ENCODE measurements at places on chromosomes 16 and 17.

DNA sequence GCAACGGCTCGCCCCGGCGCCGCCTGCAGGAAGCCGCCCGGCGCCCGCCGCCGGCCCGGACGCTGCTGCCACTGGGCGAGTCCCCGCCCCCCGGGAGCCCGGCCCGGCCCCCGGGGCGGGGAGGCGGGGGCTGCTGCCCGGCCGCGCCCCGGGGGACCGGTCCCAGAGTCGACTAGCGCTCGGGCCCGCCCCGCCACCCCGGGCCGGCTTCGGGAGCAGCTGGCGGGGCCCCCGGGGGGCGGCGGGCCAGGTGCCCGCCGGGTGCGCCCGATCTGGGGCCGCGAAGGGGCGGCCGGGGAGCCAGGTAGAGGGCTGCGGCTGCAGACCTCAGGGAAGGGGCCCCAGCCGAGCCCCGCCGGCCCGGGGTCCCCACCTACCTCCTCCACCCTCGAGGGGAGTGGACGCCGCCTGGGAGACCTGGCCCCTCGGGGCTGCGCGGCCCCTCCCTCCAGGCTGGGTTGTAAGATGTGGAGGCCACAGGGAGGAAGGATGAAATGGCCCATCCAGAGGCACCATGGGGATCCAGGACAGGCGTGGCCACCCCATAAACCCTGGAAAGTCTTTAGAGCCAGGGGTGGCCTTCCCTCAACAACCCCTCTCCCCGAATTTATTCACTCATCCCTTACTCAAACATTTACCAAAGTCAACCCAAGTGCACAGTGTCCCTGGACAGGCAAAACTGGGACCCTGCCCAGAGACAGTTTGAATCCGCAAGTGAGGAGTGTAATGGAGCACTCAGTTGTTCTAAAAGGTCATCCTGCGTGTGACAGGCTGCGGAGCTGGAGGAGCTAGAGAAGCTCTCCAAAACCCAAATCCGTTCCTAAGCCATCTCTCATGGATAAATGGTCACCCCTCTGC, at the start of gene CDYL2:
TSS of gene CDYL2 (minus strand) at position 73 of the 858 bp plus-strand sequence. CDS start 425 bp downstream, outside the sequence.
- peak; percentile 65 for DNase-seq

DNA sequence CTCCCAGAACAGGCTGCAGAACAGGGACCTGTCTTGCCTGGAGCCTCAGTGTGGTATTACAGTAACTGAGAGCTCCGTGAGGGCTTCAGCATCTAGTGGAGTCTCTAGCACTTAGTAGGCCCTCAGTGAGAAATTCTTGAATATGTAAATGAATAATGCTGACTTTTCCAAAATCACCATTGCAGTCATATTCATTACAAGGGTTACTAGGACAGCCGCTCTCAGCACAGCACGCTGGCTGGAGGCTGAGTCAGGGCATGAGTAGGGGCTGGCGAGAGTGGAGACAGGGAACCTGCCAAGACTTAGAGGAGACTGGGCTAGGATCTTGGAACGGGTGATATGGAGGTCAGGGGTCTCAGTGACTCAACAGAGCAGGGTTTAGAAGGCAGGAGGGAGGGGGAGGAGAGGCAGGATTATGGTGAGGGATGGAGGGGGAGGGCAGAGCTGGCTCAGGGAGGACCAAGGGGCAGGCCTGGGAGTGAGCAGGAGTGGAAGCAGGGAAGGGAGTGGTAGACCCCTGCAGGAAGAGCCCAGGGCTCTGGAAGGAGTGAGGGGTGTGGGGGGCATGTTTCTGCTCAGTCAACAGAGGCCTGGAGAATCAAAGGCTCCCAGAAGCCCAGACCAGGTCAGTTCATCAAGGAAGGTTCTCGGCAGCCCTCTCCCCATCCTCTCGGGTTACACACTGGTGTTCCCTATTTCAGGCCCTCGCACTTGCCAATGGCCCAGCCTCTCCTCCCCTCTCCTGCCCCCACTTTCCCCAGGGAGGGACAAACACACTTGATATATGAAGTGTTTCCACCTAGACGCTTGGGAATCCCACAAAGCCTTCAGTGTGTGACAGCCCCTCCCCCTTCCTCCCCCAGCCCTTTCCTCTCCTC, 42.3 kb downstream of the FZD2 start:
- no peak for DNase-seq

DNA sequence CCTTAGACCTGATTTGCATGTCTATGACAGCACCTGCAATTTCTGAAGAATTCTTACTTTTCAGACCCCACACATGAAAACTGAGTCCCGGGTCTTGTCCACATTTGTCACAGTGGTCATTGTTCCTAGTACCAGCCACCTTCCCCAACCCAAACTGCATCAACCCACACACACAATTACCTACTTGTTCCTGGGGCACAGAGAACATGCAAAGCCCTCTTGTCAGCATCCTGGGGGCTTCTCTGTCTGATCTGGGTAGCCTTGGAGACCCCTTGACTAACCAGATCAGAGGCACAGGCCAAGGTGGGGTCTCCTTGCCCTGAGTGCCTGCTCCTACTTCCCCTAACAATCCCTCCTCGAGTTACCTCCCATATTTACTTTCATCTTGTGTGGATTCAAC, 36.7 kb upstream of the PIK3R6 start:
- no peak for DNase-seq

DNA sequence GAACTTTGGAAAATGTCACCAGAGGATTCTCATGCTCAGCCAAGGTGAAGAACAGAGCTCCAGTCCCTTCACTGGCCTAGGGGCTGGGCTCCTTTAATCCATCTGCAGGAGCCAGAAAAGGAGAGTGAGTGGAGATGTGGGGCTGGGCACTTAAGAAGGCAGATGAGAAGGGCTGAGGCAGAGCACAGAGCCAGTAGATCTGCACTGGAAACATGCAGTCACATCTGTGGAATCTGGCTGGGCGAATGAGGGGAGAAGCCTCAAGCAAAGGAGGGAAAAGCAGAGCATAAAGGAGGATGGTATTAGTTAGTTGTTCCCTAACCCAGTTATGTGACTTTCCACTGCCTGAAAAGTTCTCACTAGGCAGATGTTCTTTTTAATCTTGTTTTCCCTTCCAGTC, 50.4 kb upstream of the BCAR1 start:
- no peak for DNase-seq

All from CD8-positive, alpha-beta memory T cell (primary cell).